ENCODE measurements at places on chromosomes 1 and 21.

DNA sequence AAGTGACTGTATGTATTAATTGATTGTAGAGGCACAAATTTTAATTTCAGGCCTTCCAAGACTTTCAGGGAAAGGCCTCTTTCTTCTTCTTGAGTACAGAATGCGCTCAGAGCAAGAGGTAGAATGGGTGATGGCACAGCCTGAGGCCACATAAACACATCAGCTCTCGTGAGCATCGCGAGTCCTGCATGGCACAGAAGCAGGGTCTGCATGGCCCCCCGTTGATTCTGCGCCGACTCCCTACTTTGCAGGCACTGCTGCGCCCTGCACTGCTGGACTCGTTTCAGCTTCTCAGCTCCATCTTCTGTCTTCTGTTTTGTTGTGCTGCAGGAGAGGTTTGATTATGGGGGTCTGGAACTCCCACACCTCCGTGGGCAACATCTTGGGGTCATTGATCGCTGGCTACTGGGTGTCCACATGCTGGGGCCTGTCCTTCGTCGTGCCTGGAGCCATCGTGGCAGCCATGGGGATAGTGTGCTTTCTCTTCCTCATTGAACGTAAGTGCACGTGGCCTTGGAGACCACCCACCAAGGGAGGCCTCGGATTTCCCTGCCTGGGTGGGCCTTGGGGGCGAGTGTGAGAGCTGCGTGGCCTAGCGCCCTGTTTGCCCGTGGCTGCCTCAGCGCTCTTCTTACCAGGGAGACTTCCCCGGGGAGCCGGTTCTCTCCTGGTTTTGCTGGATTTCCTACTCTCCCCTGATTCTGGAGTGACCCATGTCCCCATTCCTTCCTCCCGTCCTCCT is 29.6 kb downstream of the SLC37A1 start:
- DNase-seq, result no peak

GRCh38 chr1:212020975-212021374 is 14.4 kb downstream of the INTS7 start:
- no peak for DNase-seq

DNA sequence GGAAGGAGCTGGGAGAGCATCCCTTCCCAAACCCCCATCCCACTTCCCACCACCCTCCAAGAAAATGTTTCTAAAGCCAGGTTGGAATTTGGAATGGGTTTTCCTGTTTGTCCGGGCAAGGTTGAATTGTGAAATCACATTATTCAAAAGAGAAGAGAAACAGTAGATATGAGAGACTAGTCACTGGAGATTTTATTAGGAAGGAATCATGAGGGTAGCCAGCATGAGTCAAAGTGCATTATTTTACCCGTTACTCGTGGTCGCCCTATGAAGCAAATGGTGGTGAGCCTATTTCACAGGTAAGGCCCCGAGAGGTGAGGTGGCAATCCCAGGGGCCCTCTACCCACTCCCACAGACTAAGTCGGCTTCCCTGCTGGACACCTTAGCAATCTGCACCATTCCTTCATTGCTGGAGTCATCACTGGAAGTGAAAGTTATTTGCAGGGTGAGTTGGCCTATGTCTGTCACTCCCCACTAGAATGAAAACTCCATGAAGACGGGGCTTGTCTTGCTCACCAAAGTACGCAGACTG is 52.8 kb downstream of the TOMM20 start:
- no peak for DNase-seq

- DNase-seq, result no peak
These were observed 216.6 kb upstream of the ZP4 start for GRCh38 chr1:238107322-238107721.

DNA sequence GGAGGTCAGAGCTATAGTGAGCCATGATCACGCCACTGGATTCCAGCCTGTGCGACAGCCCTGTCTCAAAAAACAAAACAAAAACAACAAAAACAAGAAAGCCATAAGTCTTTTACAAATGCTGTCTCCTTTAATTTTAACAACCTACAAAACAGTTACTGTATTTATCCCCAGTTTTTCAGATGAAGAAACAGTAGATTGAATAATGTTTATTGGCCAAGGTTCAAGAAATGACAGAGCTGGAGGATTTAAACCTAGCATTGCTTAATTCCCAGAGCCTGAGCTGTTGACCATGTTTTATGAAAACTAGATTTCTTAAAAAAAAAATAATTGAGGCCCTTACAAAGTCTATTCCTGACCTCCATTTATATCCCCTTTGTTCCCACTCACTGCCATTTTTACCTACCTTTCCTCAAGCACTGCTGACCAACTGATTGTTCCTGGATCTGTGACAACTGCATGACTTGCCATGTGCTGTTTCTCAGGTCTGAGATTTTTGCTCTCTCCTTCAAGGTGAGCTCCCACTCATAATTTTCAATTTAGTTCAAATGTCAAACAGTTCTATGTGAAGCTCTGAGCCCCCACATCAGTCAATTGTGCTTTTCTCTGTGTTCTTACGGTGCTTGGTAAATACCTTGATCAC is 140.8 kb downstream of the CHRM3 start:
- DNase-seq, result no peak

DNA sequence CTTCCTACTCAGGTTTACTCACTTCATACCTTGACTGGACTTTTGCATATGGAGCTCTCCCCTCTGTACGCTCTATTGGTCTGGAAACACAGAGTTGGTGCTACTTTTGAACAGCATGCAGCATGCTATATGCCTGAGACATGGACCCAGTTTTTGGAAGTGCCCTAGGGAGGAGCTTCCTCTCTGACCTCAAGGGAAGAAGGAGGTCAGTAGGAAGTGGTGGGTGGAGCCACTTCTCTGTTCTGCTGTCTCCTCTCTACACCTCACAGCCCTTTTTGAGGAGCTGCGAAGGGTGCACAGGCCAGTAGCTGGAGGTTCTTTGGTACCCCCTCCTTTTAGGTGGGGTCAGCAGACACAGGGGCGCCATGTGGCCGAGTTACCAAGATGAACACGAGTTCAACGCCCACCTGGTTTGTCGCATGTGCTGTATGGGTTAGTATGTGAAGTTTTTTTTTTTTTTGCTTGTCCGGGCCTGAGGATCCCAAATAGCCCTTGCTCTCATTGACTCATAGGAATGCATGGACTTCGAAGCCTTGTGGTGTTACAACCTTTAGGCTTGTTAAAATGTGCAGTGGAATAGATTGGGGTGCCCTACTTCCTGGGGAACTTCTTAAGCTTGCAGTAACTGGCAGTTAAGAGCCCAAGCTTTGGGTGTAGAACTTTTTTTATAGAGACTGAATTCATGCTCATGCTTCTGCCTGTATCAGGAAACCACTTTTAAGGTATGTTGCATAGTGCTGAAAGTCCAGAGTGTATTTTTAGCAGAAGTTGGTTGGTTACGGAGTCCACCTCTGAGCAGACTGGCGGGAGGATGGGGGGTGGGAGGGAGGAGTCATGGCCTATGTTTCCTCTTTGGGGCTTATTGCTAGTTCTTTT is 10.7 kb downstream of the MACF1 start:
- DNase-seq, result no peak

All from BJ (cell line).